CD8-positive, alpha-beta memory T cell (primary cell): ENCODE measurements at places on chromosomes 1 and 21. TPM values are rescaled to one million over a fixed set of nuclear protein-coding genes. Genes with fewer than 3 reads are reported as not detected.
A peak's percentile ranks its signal among the peaks of the same experiment; 100 is the strongest.

Gene NGF
- not detected for total RNA-seq

GRCh38 chr1:29551123-29551936 lies 315.0 kb downstream of the PTPRU start:
- H3K27ac ChIP-seq, result no peak overlapping the region
- no peak overlapping the region for H3K4me3 ChIP-seq
- no peaks in the 10 kb centered on the region for H3K27me3 ChIP-seq
- no peak for DNase-seq
- no peaks in the 10 kb centered on the region for H3K4me1 ChIP-seq

GRCh38 chr1:147904726-147905125 lies 2.1 kb downstream of the GJA8 start:
- H3K36me3 ChIP-seq, result no peaks in the 10 kb centered on the region
- H3K4me1 ChIP-seq, result no peaks in the 10 kb centered on the region
- no peak for DNase-seq
- H3K4me3 ChIP-seq, result no peak overlapping the region
- H3K27ac ChIP-seq, result no peak overlapping the region

DNA sequence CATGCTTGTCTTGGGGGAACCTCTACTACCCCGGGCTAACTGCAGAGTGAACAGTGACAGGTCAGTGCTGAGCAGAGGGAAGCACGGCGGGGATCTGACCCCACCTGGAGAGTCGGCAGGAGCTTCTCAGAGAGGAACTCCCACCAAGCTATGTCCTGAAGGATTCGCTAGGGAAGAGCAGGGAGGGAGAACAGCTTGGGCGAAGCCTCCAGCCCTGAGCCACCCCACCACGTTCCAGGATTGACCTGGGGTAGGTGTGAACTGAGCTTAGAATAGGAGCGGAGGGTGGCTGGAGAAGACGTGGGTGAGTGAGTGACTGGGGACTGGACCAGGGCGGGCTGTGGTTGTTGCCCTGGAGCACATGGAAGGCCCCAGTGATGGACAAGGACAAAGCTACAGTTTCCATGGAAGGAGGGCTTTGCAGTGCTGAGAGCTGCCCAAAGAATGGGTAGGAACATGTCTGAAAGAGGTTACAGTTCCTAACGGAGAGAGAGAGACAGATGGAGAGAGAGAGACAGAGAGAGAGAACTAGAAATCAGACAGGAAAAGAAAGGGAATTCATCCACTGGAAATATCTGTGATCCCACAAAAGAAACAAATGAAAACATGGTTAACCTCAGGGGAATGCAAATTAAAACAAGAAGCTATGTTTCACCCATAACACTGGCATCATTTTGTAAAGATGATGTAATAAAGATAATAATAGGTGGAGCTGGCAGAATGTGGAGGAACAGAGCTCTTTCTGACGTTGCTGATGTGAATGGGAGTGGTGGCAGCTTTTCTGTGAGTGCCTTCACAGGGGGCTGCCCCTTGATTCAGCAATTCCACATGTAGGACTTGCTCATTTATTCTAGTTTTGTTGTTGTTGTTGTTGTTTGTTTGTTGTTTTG lies 17.2 kb downstream of the BSND start:
- no peak for DNase-seq
- no peaks in the 10 kb centered on the region for H3K36me3 ChIP-seq
- no peaks in the 10 kb centered on the region for H3K4me1 ChIP-seq
- no peak overlapping the region for H3K4me3 ChIP-seq

GRCh38 chr1:112504001-112504660 lies 4.6 kb upstream of the WNT2B start:
- H3K27ac ChIP-seq, result no peak overlapping the region
- no peak for DNase-seq
- H3K36me3 ChIP-seq, result no peaks in the 10 kb centered on the region
- H3K4me3 ChIP-seq, result no peak overlapping the region
- peaks cover 56% of the 10 kb centered on the region for H3K27me3 ChIP-seq
- peaks cover 17% of the 10 kb centered on the region for H3K4me1 ChIP-seq

- peaks cover 18% of the 10 kb centered on the region for H3K36me3 ChIP-seq
- no peak overlapping the region for H3K27ac ChIP-seq
- no peaks in the 10 kb centered on the region for H3K27me3 ChIP-seq
- no peak for DNase-seq
- peaks cover 5% of the 10 kb centered on the region for H3K4me1 ChIP-seq
- no peak overlapping the region for H3K4me3 ChIP-seq
Measured at GRCh38 chr1:8350914-8351684, 33.2 kb downstream of the SLC45A1 start.

GRCh38 chr1:67942274-67942673 lies 108.2 kb downstream of the DIRAS3 start:
- no peaks in the 10 kb centered on the region for H3K4me1 ChIP-seq
- no peaks in the 10 kb centered on the region for H3K36me3 ChIP-seq
- no peaks in the 10 kb centered on the region for H3K27me3 ChIP-seq
- DNase-seq, result no peak
- no peak overlapping the region for H3K4me3 ChIP-seq

GRCh38 chr21:16159213-16159970 lies 429.6 kb downstream of the USP25 start:
- no peaks in the 10 kb centered on the region for H3K4me1 ChIP-seq
- H3K4me3 ChIP-seq, result no peak overlapping the region
- H3K36me3 ChIP-seq, result no peaks in the 10 kb centered on the region
- no peaks in the 10 kb centered on the region for H3K27me3 ChIP-seq
- H3K27ac ChIP-seq, result no peak overlapping the region

GRCh38 chr1:59071289-59071688 lies 225.6 kb upstream of the FGGY start:
- H3K4me3 ChIP-seq, result peak overlapping the region; percentile 19
- peaks cover 24% of the 10 kb centered on the region for H3K4me1 ChIP-seq
- no peaks in the 10 kb centered on the region for H3K36me3 ChIP-seq
- no peak overlapping the region for H3K27ac ChIP-seq
- H3K27me3 ChIP-seq, result no peaks in the 10 kb centered on the region

DNA sequence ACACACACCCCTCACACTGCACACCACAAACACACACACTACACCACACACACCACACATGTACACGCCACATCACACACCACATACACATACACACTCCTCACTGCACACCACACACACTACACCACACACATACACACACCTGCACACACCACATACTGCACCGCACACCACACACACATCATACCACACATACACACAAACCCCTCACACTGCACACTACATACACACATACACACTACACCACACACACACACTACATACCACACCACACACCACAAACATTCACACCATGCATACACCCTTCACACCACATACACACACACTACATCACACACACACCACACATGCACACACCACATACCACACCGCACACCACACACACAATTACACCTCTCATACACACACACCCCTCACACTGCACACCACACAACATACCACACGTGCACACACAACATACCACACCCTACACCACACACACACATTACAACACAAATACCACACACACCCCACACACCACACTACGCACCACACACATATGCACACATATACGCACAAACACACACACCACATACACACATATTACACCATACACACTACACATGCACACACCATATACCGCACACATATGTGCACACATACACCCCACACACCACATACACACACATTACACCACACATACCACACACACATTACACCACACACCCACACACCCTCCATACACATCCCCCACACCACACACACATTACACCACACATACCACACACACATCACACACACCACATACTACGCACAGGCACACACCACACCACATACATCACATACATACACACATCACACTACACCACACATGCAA lies 29.6 kb downstream of the RAB7B start:
- H3K27ac ChIP-seq, result no peak overlapping the region
- H3K4me1 ChIP-seq, result no peaks in the 10 kb centered on the region
- no peak for DNase-seq
- H3K36me3 ChIP-seq, result no peaks in the 10 kb centered on the region
- no peak overlapping the region for H3K4me3 ChIP-seq
- no peaks in the 10 kb centered on the region for H3K27me3 ChIP-seq

DNA sequence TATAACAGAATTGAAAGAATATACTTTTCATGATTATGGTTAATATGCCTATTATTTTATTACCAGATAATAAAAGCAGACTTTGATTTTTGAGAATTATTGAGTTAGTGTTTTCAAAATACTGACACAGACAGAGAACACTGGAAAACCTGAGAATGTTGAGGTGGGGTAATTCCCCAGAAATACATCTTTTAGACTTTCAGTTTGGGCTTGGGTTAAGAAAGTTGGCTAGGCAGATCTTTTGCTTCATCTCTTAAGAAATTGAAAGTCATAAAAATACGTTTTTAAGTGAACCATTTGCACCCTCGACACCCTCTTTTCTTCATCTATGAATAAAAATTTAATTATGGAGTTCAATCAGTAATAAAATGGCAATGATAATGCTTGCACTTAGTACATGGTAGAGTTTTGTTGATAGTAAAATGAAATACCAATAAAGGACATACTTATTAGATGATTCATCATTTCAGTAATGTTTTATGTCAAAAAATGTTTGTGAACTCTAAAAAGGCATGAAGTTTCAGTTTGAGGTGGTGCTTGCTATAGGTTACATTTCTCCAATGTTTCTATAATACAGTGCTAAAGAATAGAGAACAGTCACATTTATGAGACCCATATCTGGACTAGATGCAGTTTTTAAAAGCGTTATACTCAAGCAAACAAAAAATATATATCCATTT lies 1.9 kb upstream of the SAMSN1 start:
- H3K27ac ChIP-seq, result no peak overlapping the region
- H3K4me1 ChIP-seq, result peaks cover 36% of the 10 kb centered on the region
- no peak overlapping the region for H3K4me3 ChIP-seq
- H3K27me3 ChIP-seq, result no peaks in the 10 kb centered on the region
- DNase-seq, result no peak
